Mesenchymal stem cell (in vitro differentiated cells and primary cell): ENCODE measurements at places on chromosomes 2 and 18.

- DNase-seq = no peak
These were observed 13.4 kb downstream of the ARHGAP15 start for GRCh38 chr2:143142598-143142997.

DNA sequence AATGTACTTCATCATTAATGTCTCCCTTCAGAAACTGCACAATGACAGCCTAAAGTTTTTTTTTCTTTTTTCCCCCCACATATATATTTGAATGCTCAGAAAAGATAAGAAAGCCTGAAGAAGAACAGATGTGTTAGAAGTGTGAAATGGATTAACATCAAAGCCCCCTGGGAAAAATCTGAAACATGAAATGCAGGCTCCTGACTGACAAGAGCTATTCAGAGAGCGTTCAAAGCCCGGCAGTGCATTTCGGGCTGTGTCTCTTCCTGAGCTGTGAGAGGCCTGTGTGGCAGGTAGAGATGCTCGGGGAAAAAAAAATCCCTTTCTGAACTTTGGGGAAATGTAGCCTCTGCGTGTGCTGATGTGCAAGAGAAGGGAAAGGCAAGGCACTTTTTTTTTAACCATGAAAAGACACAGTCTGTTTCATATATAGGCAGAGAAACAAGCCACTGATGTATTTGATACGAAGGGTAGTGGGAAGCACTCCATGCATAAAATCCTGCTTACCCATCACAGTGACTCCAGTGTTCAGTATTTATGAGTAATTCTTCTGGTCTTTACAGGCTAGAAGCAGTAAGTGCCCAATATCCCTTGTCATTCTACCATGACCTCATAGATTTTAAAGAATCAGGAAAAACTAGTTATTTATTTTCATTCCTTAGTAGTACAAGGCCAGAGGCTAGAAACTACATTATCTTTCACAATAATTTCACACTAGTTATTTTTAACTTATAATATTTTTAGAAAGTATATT lies 1574.2 kb upstream of the PIK3C3 start:
- peak; percentile 4 for DNase-seq

DNA sequence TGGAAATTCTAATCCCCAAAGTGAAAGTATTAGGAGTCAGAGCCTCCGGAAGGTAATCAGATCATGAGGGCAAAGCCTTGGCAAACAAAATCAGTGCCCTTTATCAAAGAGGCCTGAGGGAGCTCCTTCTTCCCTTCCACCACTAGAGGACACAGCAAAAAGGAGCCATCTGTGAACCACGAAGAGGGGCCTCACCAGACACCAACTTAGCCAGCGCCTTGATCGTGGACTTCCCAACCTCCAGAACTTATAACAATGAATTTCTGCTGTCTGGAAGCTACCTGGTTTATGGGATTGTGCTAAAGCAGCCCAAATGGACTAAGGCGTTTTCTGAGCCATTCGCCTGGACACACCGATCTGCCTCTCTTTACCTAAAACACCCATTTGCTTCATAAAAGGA lies 133.1 kb downstream of the EIPR1 start:
- DNase-seq = no peak

- peak; percentile 3 for DNase-seq
These were observed 1.8 kb upstream of the SALL3 start for GRCh38 chr18:78977637-78978348.

GRCh38 chr18:75809151-75809925 lies 381.8 kb upstream of the SMIM21 start:
- DNase-seq = no peak

GRCh38 chr18:62407660-62408059 lies 82.5 kb downstream of the TNFRSF11A start:
- no peak for DNase-seq

DNA sequence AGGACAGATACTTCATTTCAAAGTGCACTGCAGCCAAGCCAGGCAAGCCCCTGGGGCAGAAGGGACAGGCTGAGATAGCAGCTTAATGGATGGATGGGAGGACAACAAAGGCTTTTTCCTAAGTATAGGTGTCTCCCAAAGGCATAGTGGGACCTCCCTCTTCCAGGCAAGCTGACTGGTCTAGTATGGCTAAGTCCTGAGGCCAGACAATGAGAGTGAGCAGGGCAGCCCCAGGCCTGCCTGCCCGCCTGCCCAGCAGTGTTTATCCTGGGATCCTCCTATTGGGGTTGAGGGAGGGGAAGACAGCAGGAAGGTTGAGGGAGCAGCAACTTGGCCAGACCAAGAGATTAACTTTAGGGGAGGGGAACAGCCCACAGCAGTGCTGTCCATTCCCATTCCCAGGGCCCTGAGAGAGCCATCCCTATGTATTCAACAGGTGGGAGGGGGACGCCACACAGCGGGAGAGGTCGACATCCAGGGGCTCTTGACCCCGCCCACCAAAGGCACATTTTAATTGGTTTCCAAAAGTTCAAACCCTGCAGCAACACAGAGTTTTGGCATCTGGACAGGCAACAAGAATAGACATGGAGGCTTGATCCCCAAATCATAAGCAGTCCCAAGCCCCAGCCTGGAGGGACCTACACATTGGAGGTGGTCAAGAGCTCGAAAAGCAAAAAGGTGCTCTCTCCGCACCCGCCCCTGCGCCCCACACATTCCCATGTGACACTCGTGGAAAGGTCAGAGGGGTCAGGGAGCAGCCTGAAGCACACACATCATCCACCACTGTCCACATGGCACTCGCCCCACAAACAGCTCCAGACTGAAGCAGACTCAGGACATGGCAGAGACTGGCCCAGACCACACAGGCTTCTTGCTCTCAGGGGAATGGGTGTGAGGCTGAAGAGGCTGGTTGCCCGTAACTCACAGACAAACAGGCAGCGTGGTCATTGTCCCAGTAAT lies 2.9 kb upstream of the SFXN5 start:
- DNase-seq = no peak

DNA sequence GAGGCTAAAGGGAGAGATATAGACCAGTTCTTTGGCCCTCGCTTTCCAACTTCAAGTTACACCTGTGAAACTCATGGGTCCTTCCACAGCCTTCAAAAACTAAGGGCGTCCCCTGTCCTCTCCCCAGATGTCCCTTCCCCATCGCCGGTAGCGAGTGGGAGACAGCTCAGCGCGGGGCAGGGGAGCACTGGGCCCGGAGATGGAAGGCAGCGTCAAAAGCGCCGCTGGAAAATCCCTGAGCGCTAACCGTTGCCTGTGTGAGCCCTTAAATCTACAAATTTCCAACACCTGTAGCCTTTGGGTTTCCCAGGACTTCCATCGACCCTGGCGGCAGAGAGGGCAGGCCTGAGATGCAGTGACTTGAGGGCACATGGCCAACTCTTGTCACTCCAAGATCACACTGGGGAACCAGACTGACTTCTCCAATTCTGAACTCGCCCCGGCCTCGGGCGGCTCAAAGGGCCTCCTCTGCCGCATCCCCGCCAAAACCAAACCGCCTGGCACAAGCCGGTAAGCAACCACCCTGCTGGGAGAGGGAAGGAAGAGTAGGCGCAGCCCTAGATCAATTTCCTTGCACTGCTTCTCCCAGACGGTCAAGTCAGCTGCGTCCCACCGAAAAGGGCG lies 879 bp upstream of the EPAS1 start:
- no peak for DNase-seq

- DNase-seq = no peak
These were observed 297.7 kb downstream of the ICOS start for GRCh38 chr2:204234248-204234647.

DNA sequence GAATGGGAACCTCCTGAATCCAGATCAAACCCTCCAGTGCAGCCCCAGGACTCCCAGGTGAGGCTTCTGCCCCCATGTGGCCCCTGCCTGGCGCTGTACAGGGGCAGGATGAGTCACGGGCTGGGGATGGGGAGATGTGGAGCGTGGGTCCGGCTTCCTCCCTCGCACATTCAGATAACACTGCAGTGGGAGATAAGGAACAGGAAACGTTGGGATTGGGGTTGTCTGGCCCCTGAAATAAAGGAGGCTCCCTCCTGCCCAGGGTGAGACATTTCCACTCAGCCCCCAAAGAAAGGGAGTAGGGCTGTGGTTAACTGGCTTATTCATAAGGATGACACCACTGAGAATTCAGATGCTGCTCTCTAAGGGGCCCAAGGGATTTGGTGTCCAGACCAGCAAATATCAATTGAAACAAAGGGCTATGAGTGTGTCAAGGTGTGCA lies 30.7 kb downstream of the IGFBP5 start:
- DNase-seq = no peak

- DNase-seq = peak; percentile 33
These were observed 545.7 kb downstream of the ZEB2 start for GRCh38 chr2:143974262-143974661.

- DNase-seq = no peak
These were observed 171.0 kb downstream of the ZBTB7C start for GRCh38 chr18:48238206-48238605.
